ENCODE measurements at places on chromosomes 3 and 15. TPM values are rescaled to one million over a fixed set of nuclear protein-coding genes. Genes with fewer than 3 reads are reported as not detected.

SLC22A14 gene
- not detected for total RNA-seq

ARPIN gene
- 12.6 TPM for total RNA-seq

MGA gene
- 7.8 TPM for total RNA-seq

EFHB gene
- 0.39 TPM for total RNA-seq

BRPF1 gene
- total RNA-seq: 18.8 TPM

Measured in A549 treated with DMSO at 1 μM for 4 hours (cell line).